ENCODE measurements at places on chromosomes 2 and 18. TPM values are rescaled to one million over a fixed set of nuclear protein-coding genes. Genes with fewer than 3 reads are reported as not detected.

The C1QL2 gene
- not detected for total RNA-seq

The AMER3 gene
- total RNA-seq: 0.09 TPM

DNA sequence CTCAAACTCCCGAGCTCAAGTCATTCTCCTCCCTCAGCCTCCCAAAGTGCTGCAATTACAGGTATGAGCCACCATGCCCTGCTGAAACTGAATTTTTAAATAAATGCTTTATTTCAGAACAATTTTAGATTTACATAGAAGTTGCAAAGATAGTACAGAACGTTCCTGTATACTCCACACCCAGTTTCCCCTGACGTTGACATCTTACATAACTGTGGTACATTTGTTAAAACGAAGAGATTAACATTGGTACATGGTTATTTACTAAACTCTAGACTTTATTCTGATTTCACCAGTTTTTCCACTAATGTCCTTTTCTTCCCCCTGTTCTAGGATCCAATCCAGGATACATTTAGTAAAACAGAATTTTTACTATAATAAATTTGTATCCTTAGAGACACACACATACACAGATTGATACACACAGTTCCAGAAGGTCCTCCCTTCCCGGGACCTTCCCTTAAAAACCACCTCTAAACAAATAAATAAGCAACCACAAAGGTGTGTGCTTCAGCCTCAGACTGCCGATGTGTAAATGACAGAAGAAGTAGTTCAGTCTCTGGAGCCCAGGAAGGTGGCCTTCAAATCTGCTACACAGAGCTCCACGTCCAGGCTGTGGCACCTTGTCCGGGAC, 6.9 kb downstream of the NEU2 start:
- no peaks in the 10 kb centered on the region for H3K36me3 ChIP-seq
- no peaks in the 10 kb centered on the region for H3K27me3 ChIP-seq
- H3K4me3 ChIP-seq: no peak overlapping the region

GRCh38 chr18:2971741-2972552, 41.0 kb downstream of the LPIN2 start:
- H3K27me3 ChIP-seq: no peaks in the 10 kb centered on the region
- H3K27ac ChIP-seq: peak overlapping the region; percentile 68
- no peak overlapping the region for H3K4me3 ChIP-seq

GRCh38 chr2:193584522-193584938, 1389.8 kb upstream of the TMEFF2 start:
- no peak overlapping the region for H3K27ac ChIP-seq
- H3K27me3 ChIP-seq: no peaks in the 10 kb centered on the region
- no peaks in the 10 kb centered on the region for H3K4me1 ChIP-seq
- no peaks in the 10 kb centered on the region for H3K36me3 ChIP-seq
- H3K4me3 ChIP-seq: no peak overlapping the region

The PRSS56 gene
- 2.6 TPM for total RNA-seq

The VIL1 gene
- total RNA-seq: not detected

DNA sequence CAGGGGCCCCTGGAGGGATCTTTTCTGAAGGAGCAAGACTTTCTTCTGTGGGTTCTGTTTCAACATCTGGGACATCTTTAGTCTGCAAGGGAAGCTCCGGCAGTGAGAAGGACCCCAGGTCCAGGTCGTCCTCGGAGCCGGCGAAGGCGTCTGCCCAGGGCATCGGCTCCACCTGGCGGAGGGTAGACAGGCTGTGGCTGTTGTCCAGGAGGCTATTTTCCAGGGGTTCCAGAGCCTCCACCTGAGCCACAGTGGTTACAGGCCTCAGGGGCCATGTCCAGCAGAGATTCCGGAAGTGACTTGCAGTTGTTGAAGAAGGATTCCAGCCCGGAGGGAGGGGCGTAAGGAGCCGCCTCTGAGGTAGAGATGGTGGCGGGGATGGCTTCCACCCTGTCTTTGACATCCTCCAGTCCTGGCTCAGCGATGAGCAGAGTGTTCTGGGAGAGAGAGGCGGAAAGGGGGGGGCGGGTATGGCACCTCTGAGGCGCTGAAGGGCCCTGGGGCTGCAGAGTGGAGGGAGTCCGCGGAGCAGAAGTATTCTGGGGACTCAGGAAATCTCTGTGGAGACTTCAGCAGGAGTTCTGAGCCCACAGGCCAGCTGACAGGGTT, 891.3 kb upstream of the LRRTM1 start:
- no peak for DNase-seq
- H3K4me3 ChIP-seq: no peak overlapping the region
- H3K36me3 ChIP-seq: no peaks in the 10 kb centered on the region
- no peaks in the 10 kb centered on the region for H3K4me1 ChIP-seq
- no peaks in the 10 kb centered on the region for H3K27me3 ChIP-seq

- H3K4me3 ChIP-seq: no peak overlapping the region
- H3K4me1 ChIP-seq: no peaks in the 10 kb centered on the region
- no peak overlapping the region for H3K27ac ChIP-seq
- H3K36me3 ChIP-seq: no peaks in the 10 kb centered on the region
- H3K27me3 ChIP-seq: no peaks in the 10 kb centered on the region
Observed at GRCh38 chr18:33113416-33113815, 327.1 kb downstream of the CCDC178 start.

GRCh38 chr18:54279477-54280219, 10.3 kb downstream of the POLI start:
- no peak overlapping the region for H3K27ac ChIP-seq
- H3K27me3 ChIP-seq: no peaks in the 10 kb centered on the region
- no peak overlapping the region for H3K4me3 ChIP-seq
- H3K36me3 ChIP-seq: peaks cover 18% of the 10 kb centered on the region
- DNase-seq: no peak
